ENCODE measurements at places on chromosomes 12 and 14.

- peak; percentile 69 for DNase-seq
Measured at GRCh38 chr12:127381043-127381668, 885.8 kb upstream of the TMEM132C start.

- DNase-seq = peak; percentile 60
Measured at GRCh38 chr12:111692575-111693210, 6.8 kb downstream of the ACAD10 start.

- DNase-seq = no peak
Measured at GRCh38 chr12:1732914-1733313, 42.0 kb downstream of the ADIPOR2 start.

DNA sequence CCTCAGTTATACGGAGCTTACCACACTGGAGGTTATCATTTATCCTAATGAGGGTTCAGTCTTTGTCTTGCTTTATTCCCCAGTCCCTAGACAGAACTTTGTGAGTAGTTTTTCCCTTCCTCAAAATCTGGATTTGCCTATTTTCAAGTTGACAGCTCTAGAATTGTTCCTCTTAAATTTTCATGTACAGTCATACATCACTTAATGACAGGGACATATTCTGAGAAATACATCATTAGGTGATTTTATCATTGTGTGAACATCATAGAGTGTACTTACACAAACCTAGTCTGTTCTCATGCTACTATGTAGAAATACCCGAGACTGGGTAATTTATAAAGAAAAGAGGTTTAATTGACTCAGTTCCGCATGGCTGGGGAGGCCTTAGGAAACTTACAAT, 3.1 kb downstream of the PRKAB1 start:
- DNase-seq = no peak

GRCh38 chr12:52526511-52526951, 6.3 kb upstream of the KRT5 start:
- DNase-seq = no peak

- no peak for DNase-seq
Measured at GRCh38 chr14:81332725-81333124, 67.4 kb downstream of the STON2 start.

GRCh38 chr12:76848132-76848531, 30.7 kb downstream of the CSRP2 start:
- DNase-seq = no peak

- DNase-seq = no peak
Measured at GRCh38 chr12:46743456-46743855, 82.3 kb downstream of the SLC38A4 start.

DNA sequence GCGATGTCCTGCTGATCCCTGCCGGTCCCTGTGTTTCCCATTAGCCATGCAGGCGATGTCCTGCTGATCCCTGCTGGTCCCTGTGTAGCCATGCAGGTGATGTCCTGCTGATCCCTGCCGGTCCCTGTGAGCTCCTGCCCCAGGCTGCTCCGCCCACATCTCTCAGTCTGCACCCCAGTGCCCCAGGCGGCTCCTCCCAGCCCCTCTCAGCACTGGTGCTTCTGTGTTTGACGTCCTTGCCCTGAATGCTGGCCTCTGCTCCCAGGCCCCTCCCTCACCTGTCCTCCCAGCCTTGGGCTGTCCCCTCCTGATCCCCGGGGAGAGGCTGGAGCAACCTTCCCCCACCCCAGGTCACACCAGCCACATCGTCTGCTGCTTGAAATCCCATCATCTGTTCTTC, 41.4 kb upstream of the TEX22 start:
- no peak for DNase-seq

Data from AG20443 (cell line).